ENCODE measurements at places on chromosomes 12 and 14. TPM values are rescaled to one million over a fixed set of nuclear protein-coding genes. Genes with fewer than 3 reads are reported as not detected.

DNA sequence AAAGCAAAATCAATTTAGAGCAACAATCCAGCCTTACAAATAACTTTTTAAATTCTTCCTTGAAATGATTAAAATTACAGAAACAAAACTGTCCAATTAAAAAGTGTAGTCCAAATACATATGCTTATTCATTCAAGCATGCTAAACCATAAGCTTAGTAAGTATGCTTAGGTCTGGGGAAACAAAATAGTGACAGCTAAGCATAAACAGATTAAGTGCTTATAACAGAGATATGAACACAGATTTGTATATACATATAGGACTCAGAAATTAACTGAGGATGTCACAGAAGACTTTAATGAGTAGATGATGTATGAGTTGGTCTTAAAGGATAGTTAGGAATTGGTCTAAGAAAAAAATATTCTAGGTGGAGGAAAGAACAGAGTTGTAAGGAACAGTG is 41.8 kb downstream of the SCAF11 start:
- H3K27ac ChIP-seq: no peak overlapping the region
- no peak for DNase-seq
- no peaks in the 10 kb centered on the region for H3K4me1 ChIP-seq
- H3K36me3 ChIP-seq: peaks cover 13% of the 10 kb centered on the region
- H3K4me3 ChIP-seq: no peak overlapping the region
- H3K27me3 ChIP-seq: no peaks in the 10 kb centered on the region

DNA sequence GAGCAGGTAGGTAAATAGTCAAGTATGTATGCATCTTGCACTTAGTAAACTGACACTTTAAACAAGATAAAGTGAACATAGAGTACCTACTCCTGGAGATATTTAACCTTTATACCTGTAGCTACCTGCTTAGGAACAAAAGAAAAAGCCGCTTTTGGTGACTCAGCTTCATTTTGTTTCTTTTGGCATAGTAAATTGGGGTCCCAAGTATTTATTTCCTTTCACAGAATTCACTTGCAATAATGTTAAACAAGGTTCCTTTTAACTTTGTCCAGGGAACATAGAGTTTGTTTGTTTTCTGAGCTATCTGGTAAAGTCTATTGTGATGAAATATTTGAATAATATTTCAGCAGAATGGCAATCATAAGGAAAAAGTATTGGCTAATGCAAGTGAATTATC is 20.0 kb downstream of the SLCO1B3 start:
- no peaks in the 10 kb centered on the region for H3K36me3 ChIP-seq
- DNase-seq: no peak
- H3K4me1 ChIP-seq: peaks cover 14% of the 10 kb centered on the region
- no peak overlapping the region for H3K4me3 ChIP-seq
- H3K27ac ChIP-seq: no peak overlapping the region

- DNase-seq: no peak
- no peaks in the 10 kb centered on the region for H3K4me1 ChIP-seq
- no peak overlapping the region for H3K27ac ChIP-seq
- no peak overlapping the region for H3K4me3 ChIP-seq
- no peaks in the 10 kb centered on the region for H3K27me3 ChIP-seq
Measured at GRCh38 chr12:14921218-14921617, 17.1 kb downstream of the ERP27 start.

DNA sequence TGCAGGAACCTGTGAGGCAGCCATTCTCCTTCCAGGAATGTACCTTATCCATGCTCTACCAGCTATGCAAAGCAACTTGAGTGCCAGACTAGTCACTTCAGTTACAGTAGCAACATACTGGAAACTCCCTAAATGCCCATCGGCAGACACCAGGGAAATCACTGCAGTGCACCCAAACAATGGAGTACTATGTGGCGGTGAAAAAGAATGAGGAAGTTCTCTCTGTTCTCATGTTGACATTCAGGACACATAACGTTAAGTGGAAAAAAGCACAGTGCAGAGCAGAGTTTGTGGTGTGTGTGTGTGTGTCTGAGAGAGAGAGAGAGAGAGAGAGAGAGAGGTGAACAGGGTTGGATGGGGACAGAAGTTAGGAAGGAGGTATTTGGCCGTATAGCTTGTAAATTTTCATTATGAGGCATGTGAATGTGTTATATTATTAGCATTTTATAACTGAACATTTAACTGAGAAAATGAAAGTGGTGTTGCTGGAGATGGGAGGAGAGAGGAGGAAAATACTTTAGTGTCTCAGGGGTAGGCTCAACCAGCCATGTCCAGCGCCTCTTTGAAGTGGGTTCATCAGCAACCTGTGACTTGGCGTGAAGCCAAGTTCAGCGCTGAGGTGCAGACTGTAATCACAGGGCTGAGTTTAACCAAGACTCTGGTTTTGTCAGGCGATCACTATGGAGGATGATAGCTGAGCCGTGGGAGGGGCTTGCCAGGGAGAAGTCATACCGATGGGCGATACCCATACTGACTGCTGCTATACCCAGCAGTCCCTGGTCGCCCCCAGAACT is 17.3 kb downstream of the TNFAIP2 start:
- no peak overlapping the region for H3K4me3 ChIP-seq
- peaks cover 42% of the 10 kb centered on the region for H3K27me3 ChIP-seq
- H3K36me3 ChIP-seq: no peaks in the 10 kb centered on the region
- no peak overlapping the region for H3K27ac ChIP-seq

Gene TMTC1
- total RNA-seq: 18.1 TPM

Gene STAC3
- 6.1 TPM for total RNA-seq

Gene ZDHHC22
- total RNA-seq: 0.13 TPM
